NCI-H524 treated with DMSO at 0.1 percent for 48 hours (cell line): ENCODE measurements at places on chromosomes 1 and 21.

DNA sequence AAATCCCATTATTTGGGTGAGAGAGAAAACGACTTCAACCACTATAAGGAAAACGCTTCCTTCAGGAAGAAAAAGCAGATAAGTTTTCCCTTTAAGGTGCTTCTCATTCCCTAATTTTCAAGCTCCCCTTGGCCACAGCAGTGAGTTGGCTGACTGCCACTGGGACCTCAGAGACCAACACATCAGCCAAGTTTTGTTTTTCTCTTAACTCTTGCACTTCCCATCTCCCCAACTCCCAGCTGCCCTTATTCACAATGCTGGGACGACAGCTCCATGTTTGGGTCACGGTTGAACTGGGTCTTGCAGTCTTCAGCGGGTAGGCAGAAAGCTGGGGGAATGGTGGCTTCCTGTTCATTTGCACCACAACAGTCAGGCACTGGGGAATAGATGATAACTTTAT lies 18.9 kb downstream of the SGIP1 start:
- DNase-seq: no peak

DNA sequence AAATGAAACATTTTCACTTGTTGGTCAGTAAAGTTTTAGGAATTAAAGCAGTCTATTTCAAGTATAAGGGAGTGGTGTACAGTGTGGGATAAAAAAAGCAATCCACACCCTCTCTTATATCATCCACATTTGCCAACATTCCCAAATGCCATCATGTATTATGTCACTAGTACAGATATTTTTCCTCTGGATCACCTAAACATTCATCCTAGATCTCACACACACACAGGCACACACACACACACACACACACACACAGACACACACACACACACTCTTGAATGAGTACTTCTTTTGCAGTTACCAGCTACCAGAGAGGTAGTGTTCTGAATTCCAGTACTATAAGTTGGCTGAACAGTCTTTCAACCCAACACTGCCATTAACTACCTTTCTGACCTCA lies 1369.1 kb upstream of the ADGRL4 start:
- DNase-seq: no peak

- no peak for DNase-seq
Measured at GRCh38 chr1:20031161-20031560, 38.8 kb upstream of the PLA2G5 start.

GRCh38 chr1:239718997-239719628 lies 332.7 kb downstream of the CHRM3 start:
- DNase-seq: no peak
